Hematopoietic multipotent progenitor cell treated with erythropoietin and hydrocortisone succinate and interleukin-3 and kit ligand, for 15 days (in vitro differentiated cells): ENCODE measurements at places on chromosomes 1 and 21.

- no peak for DNase-seq
Observed at GRCh38 chr1:235289859-235290739, 37.9 kb downstream of the ARID4B start.

DNA sequence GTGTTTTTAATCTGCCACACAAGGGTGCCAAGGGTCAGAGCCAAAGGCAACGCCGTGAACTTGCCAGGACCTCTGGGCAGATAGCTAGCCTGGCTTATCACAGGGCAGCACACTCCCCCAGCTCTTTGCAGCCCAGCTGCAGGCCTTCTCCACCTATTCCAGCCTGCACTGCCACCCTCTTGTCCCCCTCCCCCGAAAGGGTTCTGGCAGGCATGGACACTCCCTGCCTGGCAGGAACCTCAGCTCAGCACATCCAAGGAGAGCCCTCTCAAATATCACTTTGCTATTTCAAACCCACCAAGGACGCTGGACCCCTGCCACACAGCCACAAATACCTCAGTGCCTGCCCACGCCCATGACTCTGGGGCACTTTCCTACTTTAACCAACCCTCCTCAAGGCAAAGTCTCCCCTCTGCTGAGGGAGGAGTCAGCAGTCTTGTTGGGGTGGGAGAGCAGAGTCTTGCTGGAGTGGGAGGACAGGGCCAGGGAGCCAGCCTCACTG lies 9.1 kb downstream of the SSBP3 start:
- DNase-seq = peak; percentile 93

- no peak for DNase-seq
Observed at GRCh38 chr21:41888749-41889376, 9.7 kb upstream of the PRDM15 start.

DNA sequence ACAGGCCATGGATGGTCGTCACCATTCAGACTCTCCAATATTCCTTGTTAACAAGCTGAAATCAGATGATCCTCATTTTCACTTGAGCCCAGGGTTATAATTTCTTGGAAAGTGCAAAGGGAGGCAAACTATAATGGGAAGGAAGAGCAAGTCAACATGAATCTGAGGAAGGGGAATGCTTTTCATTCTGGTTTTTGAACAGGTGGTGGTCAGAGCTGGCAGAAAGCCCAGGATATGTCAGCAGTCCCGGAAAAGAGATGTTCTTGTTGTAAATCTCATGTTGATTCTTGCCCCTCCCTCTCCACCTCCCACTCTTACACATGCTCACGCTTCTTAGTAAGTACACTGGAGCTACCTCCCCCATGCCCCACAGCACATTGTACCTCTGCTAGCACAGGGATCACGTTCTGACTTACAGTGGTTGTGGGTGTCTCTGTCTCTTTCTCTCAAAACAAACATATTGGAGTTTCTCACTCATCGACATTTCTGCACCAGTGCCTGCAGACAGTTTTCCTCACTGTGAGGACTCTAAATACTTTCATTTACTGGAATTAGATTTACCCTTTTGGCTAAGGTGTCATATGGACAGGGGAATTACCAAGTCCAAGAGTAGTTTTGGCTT lies 77.6 kb downstream of the XCL2 start:
- DNase-seq = no peak

GRCh38 chr1:65114322-65114721 lies 33.7 kb upstream of the AK4 start:
- DNase-seq = no peak

- no peak for DNase-seq
Observed at GRCh38 chr1:106846656-106847055, 209.8 kb upstream of the PRMT6 start.

DNA sequence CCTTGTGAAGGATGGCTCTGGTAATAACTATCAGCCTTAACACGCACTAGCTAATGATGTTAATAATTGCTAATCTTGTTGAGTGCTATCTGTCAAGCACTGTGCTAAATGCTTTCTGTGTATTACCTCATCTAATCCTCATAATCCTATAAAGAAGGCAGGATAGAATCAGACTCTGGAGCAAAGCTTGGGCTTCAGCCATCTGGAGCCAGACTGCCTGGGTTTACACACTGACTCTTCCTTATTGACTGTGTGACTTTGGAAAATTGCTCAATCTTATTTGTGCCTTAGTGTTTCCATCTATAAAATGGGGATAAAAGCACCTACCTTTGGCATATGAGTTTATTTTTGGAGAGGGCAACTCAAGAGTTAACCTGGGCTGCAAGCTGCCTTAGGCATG lies 216.1 kb downstream of the NUF2 start:
- no peak for DNase-seq

DNA sequence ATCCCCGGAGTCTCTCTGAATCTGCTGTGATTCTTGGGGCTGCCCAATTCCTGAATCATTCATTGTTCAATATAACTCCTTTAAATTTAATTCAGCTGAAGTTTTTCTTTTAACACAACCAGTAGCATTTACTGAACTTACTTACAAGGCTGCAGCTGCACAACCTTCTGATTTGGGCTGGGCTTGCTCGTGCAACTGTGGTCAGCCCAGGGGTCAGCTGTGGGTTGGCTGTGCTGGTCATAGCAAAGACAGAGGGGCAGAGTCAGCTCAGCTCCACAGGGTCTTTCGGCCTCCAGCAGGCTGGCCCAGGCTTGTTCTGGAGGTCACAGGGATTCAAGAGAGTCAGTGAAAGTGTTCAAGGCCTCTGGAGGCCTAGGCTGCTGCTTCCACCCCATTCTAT lies 186.1 kb downstream of the MATN1 start:
- DNase-seq = no peak

GRCh38 chr1:205913451-205914154 lies 29.7 kb downstream of the SLC26A9 start:
- DNase-seq = no peak

GRCh38 chr21:44437371-44437695 lies 18.0 kb upstream of the LRRC3 start:
- DNase-seq = no peak

DNA sequence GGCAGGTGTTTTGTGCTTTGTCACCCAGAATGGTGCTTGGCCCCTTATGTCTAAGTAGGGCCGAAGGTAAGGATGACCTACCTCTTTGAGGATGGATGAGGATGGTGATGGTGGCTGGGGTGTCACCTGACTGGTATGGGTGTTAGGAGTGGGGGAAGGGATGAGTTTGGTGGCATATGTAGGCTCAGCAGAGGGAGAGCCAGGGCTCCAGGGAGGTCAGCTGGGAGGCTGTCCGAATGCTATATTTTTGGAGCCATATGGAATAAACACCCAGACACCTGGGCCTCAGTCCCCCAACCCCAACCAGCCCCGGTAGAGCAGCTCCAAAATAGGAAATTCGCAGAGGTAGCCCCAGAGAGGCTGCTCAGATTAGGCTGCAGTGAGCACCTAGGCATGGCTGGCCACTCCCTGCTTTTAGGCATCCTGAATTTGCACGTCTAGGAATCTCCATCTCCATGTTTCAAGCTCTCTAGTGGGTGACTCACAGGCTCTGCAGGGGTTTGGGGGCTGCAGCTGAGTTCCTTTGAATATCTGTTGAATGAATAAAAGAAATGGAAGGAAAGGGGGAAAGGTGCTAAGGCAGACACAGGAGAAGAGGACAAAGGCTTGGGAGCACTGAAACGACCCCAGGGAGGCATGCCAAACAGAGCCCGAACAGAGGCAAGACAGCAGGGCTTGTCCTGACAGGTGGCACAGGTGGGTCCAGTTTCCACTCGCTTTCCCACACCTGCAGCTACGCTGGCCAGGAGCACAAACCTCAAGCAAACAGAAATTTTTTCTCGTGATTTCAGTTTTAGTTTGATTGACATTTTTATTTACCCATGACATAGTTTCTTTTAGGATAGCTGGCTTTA lies 135.3 kb upstream of the EDN2 start:
- DNase-seq = no peak

DNA sequence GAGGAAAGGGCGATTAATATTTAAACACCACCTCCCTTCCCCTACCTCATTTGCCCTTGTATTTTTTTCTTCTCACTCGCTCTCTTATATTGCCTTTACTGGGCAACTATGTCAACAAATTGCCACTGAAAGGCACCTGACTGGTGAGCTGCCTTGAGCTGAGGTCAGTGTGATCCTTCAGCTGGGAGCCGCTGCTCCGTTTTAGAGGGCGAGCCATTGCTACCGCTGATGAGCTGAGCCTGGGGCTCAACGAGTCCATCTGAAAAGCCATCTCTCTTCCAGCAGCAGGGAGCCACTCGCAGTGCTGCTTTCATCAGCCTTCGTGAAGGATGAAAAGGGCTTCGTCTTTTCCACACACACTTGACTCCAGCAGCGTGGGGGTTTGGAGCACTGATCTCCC lies 108.0 kb upstream of the KIF26B start:
- DNase-seq = no peak

- DNase-seq = no peak
Observed at GRCh38 chr1:178037510-178038253, 56.2 kb upstream of the RASAL2 start.

- DNase-seq = no peak
Observed at GRCh38 chr1:16088351-16088911, 15.0 kb upstream of the FAM131C start.

DNA sequence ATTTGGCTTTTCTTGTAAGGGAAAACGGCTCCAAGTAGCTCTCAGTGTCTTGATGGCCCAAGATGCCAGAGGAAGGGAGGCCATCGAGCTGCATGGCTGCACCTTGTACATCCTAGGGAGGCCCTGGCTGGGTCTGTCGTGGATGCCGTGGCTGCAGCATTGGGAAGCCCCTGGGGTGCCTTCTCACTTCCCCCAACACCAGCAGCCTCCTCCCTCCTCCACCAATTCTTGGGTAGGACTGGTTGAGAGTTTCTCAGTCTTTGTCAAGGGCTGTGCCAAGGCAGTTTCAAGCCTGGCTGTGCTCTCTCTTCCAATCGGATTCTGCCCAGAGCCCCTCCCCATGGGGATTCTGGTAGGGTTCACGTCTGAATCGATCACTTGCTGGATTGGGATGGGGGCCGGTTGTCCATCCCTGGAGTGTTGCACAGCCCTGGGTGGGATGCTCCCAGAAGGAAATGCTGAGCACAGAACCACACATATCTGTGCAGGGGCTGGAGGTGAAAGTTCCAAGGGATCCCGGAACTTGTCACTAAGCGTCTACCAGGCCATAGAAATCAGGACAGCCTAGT lies 14.0 kb upstream of the SPSB1 start:
- no peak for DNase-seq

GRCh38 chr1:92705446-92705845 lies 79.5 kb downstream of the EVI5 start:
- DNase-seq = no peak

DNA sequence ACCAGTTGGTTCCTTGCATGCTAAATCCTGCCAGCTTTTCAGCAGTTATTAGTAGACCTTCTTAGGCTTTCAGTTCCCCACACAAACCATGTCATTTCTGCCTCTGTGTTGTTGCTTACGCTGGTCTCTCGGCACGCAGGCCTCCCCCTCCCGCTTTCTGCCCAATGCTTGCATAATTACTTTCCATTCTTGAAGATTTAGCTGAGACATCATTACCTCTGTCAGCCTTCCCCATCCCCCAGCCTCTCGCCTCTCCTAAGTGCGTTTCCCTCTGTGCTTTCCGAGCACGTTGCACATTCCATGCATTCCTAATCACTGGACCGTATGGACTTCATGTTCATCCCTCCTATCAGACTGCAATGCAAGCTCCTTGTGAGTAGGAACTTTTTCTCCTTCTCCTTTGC lies 26.8 kb downstream of the TSHB start:
- DNase-seq = no peak

DNA sequence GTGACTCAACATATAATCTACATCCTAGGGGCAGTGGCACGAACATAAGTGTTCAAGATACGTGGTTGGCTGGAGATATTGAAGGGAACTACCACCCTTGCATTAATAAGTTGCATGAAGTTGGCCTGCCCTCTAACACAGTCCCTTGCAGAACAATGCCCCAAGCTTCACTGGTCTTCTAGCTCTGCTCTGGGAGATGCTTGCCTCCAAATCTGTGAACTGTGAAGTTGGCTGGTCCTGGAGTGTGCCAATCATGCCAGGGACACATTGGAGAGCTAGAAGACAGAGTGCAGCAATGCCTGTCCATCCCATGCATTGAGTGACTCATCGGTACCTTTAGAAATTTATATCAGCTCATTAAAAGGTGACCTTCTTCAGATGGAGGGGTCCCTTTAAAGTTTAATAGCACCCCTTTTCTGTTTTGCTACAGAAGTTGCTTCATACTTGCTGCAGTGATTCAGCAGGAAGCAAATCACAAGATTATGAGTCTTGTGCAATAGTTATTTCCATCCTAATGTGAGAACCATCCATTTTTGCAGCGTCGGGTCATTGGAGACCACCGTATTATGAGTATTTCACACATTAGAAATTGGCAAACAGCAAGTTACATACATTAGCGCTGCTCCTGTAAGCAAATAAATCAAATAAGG lies 55.2 kb upstream of the KAZN start:
- no peak for DNase-seq

DNA sequence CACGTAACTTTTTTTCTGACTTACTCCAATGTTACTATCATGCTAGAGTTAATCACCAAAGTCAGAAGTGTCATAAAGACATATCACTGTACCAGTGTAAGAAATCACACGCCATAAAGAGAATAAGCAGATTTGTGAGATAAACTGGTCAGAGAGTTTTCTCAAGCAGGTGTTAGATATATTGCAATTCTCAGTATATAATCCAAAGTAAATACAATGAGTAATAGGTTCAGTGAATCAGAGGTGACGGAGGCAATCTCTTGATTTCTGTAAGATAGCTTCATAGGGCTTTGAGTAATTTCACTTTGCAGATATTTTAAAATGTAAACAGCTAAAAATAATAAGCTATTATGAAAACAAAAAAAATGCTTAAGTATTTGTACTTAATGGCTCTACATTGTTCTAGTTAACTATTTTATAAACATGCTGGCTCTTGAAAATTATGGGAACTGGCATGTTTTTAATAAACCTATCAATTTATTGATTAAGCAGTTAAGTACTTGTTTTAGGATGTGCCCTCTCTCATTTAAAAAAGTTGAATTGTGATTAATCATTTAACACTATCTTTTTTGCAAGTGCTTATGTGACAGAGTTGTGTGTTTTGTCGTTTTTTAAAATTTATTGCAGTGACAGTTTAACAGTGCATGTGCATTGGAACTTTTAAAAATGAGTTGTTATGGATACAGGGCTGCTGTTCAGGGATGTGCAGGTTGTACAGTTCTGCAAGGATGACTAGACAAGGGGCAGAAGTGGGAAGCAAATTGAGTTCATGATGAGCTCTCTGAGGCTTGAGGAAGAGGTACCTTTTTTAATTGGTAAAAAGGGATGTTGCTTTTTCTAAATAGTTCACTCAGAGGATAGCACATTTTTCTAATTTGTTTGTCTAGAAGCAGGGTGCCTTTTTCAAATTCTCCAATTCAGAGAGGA lies 119.1 kb downstream of the USP25 start:
- no peak for DNase-seq
